KG1 (cell line): ENCODE measurements at places on chromosomes 12 and 14.

GRCh38 chr12:87274594-87275245 lies 754.5 kb downstream of the C12orf50 start:
- no peak for DNase-seq

DNA sequence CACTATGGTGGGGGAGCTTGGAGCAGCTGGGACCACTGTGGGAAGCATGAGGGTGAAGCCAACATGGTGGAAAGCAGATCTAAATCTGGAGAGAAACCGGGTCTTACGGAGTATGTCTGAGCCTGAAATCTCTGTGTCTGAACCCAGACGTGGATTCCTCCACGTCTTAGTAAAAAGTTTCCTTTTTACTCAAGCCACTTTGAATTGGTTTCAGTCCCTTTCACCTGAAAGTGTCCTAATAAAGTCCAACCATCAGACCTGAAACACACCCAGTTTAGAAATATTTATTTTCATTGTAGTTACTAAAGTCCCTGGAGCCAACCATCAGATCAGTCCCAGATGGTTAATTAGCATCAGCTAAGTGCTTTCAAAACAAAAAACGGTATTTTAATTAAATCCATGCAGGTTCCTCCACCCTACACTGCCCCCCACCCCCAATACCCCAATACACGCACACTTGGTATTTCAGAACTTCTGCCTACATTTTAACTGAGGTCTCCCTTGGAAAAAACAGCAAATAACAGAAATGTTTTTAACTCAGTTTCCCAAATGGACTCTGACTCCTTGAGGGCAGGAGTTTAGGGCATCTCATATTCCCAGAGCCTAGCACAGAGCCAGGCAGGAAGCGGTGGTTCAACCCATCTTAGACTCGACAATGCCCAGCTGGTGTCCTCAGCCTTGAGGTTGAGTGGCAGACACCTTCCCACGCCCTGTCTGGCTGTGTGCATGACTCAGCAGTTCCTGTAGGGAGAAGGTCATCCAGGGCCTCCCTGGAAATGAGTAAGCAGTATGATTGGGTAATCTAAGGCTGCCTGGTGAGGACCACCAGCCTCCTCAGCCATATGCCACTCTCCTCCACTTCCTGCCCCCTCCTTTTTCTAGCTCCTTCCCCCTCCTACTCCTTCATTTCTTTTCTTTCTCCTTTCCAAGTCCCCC lies 175.8 kb downstream of the TTC8 start:
- DNase-seq: no peak

DNA sequence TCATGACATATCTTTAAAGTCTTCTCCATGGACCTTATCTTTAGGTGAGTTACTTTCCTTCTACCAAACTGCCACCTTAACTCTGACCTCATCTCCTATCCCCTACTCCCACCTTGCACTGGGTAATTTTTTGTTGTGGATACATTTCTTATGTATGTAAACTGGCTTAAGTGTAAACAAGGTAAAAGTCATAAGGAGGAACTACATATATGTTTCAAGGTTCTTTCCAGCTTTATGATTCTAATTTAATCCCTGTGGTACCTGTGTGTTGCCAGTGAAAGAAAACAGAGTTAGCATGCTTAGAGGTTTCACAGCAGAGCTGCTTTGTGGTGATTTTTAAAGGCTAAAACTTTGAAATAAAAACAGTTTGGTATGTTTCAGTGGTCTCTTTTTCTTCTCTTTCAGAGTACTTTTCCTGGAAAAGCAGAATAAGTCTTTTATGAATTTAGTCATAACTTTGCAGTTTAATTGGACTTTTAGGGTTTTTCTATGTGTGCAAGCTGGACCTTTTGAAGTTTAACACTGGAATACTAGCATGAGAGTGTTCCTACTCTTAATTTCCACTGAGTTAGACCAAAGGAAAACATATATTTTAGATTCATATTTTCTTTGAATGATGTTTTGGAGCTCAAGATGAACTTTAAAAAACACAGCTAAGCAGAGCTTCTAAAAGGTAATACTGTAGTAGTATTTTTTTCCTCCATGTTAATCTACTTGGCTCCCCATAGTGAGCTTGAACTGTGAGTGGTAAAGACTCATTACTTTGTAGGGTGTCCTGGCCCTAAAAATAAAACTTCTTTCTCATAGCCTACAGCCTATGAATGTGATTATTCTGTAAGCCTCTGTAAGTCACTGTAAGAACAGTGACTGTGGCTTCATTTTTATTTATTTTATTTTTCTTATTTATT lies 105.4 kb downstream of the FUT8 start:
- DNase-seq: no peak

- no peak for DNase-seq
Measured at GRCh38 chr12:71892059-71892458, 46.6 kb upstream of the TPH2 start.

DNA sequence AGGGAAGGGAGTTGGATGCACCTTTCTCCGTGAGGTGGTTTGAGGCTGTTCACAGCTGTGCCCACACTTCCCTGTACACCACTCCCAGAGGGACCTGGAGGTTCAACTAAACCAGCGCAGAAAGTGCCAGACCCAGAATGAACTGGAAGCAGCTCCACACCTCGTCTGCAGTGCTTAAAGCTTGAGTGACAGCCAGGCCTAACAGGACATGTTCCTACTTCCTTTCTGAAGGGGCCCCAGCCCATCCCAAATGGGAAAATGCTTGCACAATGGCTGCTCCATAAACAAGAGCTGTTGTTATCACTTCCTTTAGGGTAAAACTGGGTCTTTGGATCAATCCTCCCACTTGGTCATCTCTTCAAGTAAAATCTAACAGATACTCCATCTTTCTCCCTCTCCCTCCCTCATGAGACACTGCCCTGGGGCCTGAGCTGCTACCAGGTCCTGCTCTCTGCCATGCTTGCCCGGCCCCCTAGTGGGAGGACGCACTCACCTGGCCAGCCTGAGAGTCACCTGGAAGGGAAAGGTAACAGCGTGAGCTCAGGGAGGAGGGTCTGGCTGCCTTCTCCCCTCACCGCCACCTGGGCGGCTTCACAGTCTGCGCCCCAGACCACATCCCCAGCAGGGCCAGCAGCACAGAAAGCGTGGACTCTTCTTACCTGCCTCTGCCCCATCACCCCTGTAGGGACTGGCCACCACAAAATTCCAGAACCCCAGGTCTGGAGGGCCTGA lies 33.5 kb downstream of the ISCA2 start:
- DNase-seq: no peak

GRCh38 chr12:572532-572899 lies 90.7 kb downstream of the NINJ2 start:
- DNase-seq: no peak

GRCh38 chr12:72658615-72659014 lies 386.4 kb downstream of the TRHDE start:
- no peak for DNase-seq

DNA sequence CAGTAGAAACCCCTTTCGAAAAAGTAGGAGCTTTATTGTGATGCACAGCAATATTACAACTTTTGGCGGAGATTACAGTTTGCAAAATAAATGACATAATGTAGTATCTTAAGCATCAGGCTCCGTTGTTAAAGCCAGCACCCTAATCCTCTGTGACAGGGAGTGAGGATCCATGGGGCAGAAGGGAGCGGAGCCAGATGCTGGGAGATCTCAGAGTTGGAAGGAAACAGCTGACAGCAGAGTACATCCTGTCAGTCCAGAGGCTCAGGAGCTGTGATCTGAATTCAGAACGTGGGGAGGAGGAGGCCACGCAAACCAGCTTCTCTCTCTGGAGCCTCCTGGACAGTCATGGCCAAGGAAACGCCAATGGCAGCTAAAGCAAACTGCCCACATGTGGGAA lies 55.7 kb downstream of the TMTC1 start:
- DNase-seq: no peak

DNA sequence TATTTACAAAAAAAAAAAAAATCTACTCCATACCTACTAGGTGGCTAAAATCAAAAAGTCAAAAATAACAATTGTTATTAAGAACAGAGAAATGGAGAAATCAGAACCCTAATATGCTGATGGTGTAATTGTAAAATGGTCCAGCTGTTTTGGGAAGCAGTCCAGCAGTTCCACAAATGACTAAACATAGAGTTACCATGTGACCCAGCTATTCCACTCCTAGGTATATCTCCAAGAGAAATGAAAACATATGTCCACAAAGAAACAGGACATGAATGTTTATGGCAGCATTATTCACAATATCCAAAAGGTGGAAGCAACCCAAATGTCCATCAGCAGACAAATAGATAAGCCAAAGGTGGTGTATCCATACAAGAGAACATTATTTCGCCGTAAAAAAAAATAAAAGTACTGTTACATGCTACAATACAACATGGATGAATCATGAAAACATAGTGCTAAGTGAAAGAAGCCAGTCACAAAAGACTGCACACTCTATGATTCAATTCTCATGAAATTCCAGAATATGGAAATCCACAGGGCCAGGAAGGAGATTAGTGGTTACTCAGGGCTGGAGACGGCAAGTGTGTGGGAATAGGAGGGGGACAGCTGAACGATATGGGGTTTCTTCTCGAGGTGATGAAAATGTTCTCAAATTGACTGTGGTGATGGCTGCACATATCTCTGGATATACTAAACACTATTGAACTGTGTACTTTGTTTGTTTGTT lies 9.1 kb upstream of the DPF3 start:
- DNase-seq: no peak

GRCh38 chr12:3332188-3332587 lies 158.8 kb upstream of the PRMT8 start:
- DNase-seq: no peak

- no peak for DNase-seq
Measured at GRCh38 chr14:79986251-79986650, 225.1 kb downstream of the DIO2 start.

GRCh38 chr12:42791399-42791798 lies 201.9 kb upstream of the PRICKLE1 start:
- DNase-seq: no peak

- no peak for DNase-seq
Measured at GRCh38 chr12:79555028-79555925, 135.5 kb downstream of the PAWR start.

DNA sequence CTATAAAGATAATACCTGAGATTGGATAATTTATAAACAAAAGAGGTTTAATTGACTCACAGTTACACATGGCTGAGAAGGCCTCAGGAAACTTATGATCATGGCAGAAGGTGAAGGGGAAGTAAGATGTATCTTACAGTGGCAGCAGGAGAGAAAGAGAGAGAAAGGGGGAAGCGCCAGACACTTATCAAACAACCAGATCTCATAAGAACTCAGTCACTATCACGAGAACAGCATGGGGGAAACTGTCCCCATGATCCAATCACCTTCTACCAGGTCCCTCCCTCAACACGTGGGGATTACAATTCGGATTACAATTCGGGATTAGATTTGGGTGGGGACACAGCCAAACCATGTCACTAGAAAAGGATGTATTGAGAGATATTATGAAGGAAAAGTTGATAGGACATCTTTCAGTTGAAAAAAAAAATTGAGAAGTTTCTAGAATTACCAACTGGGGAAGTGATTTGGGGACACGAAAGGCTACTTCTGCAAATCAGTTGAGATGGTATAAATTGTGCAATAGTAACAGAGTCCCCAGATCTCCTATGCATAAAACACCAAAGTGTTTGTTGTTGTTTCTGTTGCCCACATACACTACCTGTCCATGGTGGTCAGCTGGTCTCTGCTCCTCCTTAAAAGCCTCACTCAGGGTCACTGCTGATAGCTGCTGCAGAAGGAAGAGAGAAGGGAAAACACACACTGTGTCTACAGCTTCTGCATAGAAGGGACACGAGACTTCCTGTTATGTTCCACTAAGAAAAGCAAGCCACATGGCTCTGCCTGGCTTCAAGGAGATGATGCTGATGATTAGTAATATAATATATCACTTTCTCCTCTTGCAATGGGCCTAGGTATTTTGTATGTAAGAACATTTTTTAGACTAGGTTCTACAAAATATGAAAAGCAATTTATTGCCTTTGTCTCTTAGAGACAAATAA lies 465.5 kb downstream of the PDZRN4 start:
- DNase-seq: no peak

GRCh38 chr14:100345711-100346110 lies 22.6 kb downstream of the SLC25A47 start:
- DNase-seq: no peak

DNA sequence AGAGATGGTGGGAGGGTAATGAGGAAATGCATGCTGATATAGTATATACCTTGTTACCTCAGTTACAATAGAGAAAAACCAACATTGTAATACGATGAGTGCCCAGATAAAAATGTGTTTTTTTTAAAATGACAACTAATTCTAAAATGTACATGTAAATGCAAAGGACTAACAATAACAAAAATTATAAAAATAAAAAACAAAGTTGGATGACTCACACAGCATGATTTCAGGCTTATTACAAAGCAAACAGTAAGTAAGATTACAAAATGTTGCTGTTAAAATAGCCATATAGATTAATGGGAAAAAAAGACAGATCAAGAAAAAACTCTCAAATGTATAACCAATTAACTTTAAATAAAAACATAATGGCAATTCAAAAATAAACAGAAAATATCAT lies 1099.4 kb downstream of the FSCB start:
- DNase-seq: no peak

DNA sequence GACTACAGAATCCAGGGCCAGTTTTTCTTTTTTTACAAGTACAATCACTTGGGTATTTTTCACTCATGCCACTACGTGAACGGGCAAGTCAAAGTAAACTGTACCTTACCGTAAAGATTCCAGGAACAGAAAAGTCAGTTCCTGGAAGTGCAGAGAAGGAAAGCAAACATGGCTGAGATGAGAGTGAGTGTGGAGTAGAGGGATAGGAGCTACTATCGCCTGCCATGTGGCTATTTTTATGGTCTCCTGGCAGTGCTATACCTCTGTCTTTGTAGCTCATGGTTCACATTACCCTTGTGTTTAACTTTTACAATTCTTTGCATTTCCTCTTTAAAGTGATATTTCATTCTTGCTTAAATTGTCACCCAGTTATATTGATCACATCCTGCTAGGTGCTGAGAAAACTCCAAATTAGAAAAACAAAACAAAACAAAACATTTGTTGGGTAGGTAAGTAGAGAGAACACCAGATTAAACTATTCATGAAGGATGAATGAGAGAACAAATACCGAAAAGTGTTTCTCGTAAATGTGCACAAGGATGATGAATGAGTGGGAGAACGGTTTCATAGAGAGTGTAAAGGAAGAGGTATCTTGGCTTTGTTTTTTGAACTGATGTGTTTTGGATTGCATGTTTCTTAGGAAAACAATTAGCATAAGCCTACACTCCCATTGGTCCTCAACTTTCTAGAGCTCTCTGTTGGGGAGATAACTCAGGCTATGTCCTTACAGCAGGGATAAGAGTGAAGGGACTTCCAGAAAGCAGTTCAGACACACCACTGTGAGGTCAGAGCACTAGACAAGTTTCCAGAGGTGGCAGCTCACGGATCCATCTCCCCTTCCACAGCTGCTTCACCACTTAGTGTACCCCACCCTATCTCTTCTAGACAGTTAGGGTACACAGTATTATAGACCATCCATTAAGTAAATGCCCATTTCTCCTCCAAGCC lies 163.7 kb downstream of the IPO8 start:
- DNase-seq: no peak

- DNase-seq: no peak
Measured at GRCh38 chr14:38716926-38717325, 386.1 kb downstream of the SEC23A start.

DNA sequence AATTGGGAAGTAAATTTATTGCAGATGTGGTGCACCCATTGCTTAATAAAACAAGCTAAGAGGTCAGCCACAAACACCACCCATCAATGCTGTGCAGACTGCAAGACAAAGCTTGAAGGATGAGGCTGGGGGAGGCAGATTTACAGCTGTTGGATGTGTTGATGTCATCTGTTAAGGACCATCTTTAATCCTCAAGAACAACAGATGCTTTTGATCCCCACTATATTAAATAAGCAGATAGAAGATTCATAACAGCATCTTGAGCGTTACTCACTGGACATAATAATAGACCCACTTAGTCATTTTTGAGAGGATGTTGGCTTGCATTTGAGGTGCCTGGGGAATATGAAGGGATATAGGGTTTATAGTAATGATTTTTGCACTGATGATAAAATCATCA lies 58.8 kb downstream of the GPR68 start:
- no peak for DNase-seq
